WERI-Rb-1 (cell line): ENCODE measurements at places on chromosomes 16 and 17.

DNA sequence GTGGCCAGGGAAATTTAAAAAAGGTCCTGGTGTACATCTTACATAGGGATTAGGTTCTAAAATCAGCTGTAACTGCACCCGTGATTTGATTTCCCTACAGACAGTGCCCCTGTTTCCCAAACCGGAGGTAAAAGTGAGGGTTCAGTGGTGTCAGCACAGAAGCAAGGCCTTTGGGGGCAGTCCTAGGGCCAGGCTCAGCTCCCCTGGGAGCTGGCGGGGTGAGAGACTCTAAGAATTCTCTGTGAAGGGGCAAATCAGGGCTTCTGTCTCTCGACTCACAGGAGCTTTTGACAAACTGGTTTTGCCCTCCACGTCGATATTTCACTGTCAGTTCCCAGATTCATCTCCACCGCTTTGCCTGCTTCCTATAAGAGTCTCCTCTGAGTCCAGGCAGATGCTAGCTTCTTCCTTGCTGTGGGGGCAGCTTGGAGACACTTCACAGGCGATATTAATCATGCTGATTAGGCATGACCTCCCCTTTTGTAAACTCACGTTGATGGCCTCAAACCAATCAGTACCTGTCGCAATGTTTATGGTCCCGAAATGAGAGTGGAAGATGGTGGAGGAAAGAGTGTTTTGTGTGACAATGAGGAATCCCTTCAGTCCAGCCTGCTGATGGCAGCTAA is 234.2 kb upstream of the TOX3 start:
- no peak for DNase-seq

GRCh38 chr17:28968914-28969295 is 17.6 kb upstream of the PHF12 start:
- DNase-seq = no peak

DNA sequence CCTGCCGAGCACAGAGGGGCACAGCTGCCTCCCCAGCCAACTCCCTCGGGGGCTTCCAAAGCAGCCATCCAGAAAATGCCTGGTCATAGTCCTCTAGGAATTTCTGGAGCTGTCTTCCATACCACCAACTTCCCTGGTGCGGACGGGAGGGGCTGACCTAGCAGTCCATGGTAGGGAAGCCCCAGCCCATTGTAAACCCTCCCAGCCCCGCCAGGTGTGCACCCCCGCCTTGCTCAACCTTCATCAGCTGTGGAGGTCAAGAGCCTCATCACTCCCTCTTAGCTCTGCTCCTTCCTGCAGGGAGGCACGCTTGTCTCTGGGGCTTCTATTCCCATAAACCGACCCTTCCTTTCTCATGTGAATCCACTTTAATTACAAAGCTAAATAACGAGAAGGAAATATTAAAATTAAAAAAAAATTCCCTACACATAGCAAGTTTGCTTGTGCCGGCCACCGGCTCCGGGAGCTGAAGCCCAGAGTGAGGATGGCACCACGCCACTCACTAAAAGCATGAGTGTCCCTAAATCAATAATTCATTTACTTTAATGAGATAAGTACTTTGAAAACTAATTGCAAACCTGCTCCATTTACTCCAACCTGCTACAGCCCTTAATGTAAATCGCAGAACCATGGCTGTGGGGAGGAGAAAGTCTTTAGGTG is 181.4 kb downstream of the ENGASE start:
- DNase-seq = no peak

- DNase-seq = no peak
These were observed 17.4 kb downstream of the KRT24 start for GRCh38 chr17:40686192-40686591.

GRCh38 chr16:67248073-67248400 is 742 bp upstream of the SLC9A5 start:
- DNase-seq = no peak

DNA sequence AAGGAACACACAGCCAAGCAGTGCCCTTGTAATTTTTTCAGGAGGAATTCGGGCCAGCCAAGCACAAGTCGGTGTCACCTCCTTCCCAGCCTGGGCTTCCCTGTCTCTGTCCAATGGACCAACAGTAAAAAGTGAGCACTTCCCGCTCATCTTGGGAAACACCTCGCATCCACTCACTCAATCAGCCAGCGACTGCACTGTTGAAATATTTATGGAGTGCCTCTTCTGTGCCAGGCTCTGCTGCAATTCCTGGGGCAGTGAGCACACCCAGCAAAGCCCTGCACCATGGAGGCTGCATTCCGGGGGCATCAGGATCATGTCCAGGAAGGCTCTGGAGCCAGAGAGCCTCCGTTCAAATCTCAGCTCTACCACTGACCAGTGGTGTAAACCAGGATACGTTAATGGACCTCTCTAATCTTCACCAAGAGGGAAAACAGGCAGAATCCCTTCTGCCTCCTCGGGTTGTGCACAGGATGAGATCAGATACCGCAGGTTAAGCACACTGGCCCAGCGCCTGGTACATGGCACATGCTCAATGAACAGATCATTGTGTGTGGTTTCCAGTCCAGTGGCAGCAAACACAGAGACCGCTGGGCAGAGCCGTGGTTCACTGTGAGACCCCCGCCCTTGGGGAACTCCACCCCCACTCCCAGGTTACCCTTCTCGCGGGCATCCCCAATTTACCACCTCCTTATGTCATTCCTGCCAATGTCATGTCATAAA is 194.3 kb downstream of the ZNF423 start:
- DNase-seq = no peak

GRCh38 chr17:47981462-47981861 is 10.5 kb downstream of the CDK5RAP3 start:
- no peak for DNase-seq

DNA sequence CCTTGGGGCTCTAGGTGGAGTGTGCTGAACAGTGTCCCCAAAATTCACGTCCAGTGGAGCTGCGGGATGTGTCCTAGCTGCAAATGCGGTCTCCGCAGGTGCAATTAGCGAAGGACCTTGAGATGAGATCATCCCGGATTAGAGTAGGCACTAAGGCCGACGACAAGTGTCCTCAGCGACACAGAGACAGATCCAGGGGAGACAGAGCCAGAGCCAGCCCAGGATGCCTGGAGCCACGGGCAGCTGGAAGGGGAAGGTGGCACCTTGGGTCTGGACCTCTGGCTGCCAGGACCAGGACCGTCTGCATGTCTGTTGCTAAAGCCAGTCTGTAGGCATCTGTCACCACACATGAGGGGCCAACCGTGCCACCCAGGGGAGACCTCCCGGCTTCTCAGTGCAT is 24.5 kb downstream of the SLC7A5 start:
- peak; percentile 64 for DNase-seq

DNA sequence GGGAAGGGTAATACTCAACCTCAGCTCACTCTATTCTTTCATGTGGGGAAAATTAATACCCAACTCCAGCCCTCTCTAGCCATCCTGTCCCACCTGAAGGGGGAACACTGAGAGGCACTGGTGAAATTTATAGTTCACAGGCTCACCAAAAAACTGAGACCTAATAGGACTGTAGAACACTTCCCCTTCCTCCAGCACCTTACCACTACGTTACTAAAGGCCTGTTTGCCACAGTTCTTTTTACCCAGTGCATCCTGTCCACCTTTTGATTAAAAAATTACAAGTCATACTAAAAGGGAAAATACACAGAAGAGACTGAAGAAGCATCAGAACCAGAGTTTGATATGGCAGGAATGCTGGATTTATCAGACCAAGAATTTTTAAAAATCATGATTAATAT is 26.0 kb downstream of the DHRS7B start:
- DNase-seq = no peak

- DNase-seq = no peak
These were observed 120.5 kb downstream of the ZFHX3 start for GRCh38 chr16:72927199-72928089.

DNA sequence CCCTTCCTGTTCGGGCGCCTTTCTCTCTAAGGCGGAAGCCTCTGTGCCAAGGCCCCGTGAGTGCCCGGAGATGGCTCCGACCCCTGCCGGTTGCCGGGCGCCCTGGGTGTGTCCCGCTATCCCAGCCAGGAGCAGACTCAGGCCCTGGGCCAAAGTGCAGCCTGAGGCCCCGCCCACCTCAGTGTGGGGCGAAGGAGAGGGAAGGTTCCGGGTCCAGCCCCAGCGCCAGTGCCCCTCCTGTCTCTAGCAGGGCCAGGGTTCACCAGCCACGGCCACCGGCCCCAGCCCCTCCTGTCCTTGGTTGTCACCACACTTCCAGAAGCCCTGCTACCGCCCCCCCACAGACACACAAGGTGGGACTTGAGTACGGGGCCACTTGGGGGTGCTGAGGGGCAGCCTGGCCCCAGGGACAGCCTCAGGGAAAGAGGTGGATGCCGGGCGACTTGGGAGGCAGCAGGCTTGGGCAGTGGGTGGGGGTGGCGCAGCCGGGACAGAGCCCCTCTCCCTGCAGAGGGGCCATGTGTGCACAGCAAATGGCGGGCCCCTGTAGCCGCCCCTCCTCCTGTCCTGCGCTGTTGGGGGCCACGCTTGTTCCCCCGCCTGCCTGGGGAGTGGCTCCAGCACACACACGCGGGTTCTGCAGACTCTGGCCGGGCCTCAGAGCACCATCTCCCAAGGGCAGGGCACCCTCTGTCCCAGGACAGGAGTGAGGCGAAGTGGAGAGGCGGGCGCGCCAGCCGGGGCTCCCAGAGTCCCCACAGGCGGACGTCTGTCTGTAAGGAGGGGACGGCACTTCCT is 6.0 kb downstream of the C1QTNF8 start:
- DNase-seq = no peak

DNA sequence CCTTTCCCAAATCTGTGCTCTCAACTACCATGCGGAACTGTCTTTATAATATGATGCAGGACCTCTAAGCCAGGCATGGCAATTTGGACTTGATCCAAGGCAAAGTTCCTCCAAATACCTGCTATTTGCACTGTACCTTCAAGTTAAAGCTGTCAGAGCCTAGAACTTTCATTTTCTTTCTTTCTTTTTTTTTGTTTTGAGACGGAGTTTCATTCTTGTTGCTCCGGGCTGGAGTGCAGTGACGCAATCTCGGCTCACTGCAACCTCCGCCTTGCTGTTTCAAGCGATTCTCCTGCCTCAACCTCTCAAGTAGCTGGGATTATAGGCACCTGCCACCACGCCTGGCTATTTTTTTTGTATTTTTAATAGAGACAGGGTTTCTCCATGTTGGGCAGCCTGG is 51.7 kb downstream of the ARHGAP27 start:
- no peak for DNase-seq

GRCh38 chr17:27529230-27529796 is 73.1 kb downstream of the KSR1 start:
- DNase-seq = peak; percentile 57

- no peak for DNase-seq
These were observed 462.9 kb upstream of the ZFHX3 start for GRCh38 chr16:73510852-73511251.

GRCh38 chr17:47883589-47884426 is 12.2 kb upstream of the SP2 start:
- DNase-seq = no peak

- no peak for DNase-seq
These were observed 13.7 kb downstream of the RARA start for GRCh38 chr17:40322358-40323315.

GRCh38 chr16:72657791-72658190 is 390.1 kb downstream of the ZFHX3 start:
- DNase-seq = no peak

- no peak for DNase-seq
These were observed 3.0 kb downstream of the NACA2 start for GRCh38 chr17:61587807-61588660.

DNA sequence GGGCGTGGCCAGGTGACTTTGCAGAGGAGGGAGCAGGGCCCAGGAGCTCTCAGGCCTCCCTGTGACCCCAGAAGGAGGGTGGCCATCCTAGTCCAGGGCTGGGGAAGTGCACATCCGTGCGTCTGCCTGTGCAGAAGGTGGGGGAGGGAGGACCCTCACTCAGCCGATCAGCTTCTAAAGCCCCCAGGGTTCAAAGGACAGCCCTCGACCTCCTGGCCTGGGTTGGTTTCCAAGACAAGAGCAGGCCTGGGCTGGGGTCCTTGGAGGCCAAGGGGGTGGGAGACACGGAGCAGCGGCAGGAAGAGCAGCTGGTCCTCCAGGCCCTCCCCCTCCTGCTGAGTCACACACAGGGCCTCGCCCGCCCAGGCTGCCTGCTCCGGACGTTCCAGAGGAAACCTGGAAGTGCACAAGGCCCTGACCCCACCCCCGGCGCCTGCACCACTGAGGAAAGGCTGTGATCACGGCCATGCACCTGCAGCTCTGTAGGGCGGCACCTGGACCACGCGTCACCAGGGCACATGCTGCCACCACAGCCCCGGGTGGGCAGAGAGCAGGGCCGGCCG is 67.1 kb upstream of the ZNF469 start:
- no peak for DNase-seq

DNA sequence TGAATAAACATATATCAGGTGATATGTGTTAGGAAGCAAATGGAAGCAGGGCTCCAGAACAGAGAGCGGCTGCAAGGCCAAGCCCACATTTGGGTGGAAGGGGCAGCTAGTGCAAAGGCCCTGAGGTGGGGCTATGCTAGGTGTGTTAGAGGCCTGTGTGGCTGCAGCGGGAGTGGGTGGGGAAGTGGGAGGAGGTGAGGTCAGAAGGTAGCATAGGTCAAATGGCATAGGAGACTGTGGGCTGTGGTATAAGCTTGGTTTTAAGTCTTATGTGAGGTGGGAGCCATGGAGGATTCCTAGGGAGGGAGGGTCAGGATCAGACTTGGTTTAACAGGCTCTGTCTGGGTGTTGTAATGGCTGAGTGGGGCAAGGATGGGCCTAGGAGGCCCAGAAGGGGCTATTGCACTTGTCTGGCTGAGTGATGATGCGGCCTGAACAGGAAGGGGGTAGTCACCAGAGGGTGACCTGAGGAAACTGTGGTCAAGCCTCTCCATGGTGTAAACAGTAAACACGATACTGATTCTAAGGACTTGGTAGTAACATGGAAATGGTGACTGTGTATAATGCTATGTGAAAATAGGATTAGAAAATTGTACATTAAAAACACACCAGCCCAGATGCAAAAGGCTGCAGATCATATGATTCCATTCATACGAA is 31.1 kb downstream of the RAI1 start:
- DNase-seq = no peak

DNA sequence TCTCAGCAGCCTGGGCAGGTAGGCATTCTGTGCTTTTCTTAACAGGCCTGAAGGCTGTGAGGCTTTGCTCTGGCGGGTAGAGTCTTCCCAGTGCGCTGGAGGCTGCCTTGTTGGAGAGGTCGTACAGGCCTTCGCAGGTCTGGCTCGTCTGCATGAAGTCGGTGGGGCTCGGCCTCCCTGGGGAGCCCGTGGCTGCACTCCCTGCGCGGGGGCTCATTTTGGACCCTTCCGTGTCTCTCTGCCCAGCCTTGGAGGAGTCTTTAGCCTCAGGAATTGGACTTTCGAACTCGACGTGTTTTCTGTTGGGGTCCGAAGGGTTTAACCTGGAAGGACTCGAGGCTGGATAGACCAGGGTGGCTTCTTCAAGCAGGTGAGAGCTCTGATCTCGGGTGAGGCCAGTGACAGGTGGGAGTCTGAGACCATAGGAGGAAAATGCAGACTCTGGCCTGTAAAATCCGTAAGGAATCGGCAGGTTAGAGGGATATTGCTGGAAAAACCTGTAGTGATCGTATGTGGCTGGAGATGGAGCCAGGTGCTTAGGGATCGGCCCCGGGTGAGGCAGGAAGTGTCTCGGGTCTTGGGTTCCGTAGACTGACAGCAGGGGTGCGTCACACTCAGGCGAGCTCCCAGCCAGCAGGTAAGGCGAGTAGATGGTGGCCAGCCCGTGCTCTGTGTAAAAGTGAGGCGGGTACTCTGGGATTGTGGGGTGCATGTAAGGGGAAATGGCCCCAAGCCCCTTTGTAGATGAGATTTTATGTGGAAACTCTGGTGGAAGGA is 8.6 kb downstream of the ZNF750 start:
- DNase-seq = no peak

GRCh38 chr17:66302761-66303626 is 581 bp downstream of the PRKCA start:
- DNase-seq = peak; percentile 65

- DNase-seq = no peak
These were observed 3.0 kb upstream of the IL4R start for GRCh38 chr16:27310576-27311447.
